ENCODE measurements at places on chromosomes 7 and 10.

GRCh38 chr7:70808876-70809275 is 323.1 kb upstream of the GALNT17 start:
- no peak for DNase-seq

DNA sequence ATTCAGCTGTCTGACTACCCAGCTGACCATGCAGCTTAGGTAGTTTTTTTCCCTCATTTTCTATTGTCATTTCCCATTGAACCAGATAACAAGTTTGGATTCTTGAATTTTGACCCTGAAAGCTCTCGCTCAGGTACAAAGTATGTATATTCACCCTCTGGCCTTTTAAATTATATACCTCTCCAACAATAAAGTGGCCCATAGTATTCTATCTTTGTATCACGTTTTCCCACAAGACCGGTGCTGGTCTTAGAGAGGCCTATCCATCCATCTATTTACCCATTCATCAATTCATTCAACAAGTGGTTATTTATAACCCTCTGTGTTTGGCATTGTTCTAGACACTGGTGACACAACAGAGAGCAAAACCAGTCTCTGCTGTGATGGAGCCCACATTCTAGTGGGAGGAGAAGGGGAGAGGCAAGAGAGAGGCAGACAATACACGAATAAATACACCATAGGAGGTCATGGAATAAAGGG is 35.2 kb upstream of the NPSR1 start:
- no peak for DNase-seq

DNA sequence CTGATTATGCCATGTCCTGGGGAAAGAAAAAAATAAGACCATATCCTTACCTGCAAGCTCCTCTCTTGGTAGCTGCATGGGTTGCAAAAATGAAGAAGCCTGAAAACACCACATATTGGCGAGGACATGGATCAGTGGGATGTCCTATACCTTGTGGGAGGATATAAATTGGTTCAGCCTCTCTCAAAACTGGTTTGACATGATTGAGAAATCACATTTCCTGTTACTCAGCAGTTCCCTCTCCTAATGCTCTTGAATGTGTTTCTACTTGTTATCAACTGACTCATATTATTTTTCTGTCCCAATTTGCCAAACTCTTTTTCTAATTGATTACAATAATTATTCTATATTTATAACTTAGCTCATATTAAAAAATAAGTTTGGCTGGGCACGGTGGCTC is 380.2 kb downstream of the EXOC4 start:
- DNase-seq: peak; percentile 81

DNA sequence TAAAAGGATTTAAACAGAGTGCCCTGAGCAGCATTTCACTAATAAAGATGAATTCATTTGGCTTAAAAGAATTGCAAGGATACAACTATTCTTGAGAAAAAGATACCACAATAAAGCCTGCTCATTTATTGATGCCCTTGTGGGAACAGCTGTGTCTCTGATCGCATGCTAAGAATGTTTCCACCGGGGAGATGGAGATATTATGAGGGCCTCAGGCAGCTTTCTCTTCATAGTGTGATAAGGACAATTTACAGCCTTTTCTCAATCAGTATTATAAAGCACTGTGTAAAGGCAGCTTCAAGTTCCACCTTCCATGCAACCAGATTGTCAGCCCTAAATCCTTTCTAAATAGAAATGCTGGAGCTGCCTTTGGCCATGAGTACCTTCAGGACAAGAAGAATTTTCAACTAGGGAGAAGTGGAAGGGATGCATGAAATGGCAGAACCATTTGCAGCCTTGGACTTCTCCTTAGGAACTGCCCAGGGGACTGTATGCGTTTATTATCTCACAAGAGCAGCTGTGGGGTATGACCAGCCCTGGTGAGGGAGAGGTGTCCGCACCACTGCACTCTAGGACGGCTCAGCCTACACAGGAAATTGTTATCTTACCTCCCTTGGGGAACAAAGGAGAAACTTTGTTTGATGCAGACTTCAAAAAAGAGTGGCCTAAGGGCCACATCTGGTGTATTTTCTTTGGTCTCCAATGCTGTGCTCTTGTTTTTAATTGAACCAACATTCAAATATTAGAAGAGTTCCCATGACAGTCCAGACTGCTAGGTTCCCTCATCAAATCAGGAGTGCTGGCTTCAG is 116.9 kb upstream of the PCGF5 start:
- peak; percentile 11 for DNase-seq

GRCh38 chr7:98174334-98175259 is 36.6 kb upstream of the BHLHA15 start:
- DNase-seq: no peak

All from fibroblast of pulmonary artery (primary cell).